ENCODE measurements at places on chromosomes 7 and 10.

DNA sequence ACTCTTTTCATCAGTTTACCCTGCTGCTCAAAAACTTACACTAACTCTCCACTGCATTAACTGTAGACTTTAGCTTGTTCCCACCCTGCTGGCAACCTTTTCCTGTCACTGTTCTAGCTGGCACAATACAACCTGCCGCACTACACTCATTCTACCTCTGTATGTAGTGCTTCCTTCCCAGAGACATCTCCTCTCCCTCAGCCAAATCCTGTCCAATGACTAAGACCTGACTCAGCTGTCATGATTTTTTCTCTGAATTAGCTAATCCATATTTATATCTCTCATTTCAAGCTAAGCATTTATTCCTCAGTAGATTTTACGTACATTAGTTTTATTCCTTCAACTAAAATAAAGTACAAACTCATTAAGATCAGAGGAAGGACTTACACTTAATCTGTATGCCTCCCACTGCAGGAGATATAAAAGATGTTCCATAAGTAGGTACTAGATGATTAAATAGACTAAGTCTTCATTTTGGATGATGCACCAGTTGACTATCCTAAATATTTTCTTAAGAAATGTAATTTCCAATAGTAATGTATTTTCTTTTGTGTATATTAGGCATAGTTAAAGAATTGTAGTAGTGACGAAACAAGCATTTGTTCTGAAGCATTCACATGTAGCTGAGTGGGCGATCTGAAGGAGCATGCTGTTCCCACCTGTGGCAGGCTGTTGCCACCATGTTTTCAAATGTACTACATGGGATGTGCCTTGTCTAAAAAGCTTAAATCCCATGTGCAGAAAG, 189.1 kb downstream of the SKAP2 start:
- no peak for DNase-seq

DNA sequence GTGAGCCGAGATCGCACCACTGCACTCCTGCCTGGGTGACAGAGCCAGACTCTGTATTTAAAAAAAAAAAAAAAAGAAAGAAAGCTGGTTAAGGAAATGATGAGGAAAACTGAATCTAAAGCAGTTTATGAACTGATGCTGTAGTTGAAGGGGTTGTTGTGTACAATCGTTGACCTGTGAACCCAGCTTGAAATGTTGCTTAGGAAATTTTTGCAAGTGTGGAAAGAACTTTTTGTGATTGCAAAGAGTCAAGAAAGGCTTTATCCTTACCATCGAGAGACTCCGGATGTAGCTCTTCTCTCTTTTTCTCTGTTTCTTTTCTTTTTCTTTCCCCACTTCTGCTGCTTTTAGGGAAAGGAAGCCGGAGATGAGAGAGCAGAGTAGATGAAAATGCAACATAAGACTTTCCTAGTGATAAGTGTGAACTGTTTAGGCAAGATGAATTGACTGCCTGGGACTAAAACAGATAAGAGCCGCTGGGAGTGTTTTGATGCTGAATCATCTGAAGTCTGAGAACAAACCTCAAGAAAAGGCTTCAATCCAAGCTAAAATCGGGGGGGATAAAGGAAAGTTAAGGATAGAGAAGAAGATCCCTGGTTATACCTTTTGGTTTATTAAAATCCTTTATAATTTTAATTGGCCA, 69.0 kb downstream of the TAF3 start:
- peak; percentile 64 for DNase-seq

GRCh38 chr7:129670656-129671055, 59.1 kb downstream of the NRF1 start:
- peak; percentile 49 for DNase-seq

DNA sequence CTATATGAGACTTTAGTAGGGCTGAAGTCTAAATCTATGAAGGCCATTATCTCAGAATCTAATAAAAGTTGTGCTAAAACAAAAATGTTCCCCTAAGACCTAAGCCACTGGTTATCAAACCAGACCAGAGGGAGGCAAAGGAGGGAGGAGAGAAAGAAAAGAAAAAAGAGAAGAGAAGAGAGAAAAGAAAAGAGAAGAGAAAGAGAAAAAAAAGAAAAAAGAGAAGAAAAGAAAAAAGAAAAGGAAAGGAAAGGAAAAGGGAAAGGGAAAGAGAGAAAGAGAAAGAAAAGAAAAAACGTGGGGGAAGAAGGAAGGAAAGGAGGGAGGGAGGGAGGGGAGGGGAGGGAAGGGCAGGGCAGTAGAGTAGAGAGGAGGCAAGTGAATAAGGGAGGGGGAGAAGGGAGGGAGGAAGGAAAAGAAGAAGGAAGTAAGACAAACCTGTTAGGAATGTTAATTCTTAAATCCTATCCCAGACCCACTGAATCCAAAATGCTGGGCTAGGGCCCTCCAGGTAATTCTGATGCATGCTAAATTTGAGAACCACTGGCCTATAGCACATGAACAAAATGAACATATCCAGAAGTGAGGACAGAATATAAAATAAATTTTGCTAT, 98.9 kb downstream of the TPK1 start:
- no peak for DNase-seq

GRCh38 chr7:116687801-116688201, 15.8 kb downstream of the MET start:
- peak; percentile 65 for DNase-seq

GRCh38 chr10:89425000-89425399, 10.6 kb downstream of the IFIT5 start:
- no peak for DNase-seq

- DNase-seq = no peak
These were observed 68.1 kb upstream of the PAPSS2 start for GRCh38 chr10:87591589-87591886.

GRCh38 chr7:72058579-72058978, 353.6 kb downstream of the CALN1 start:
- DNase-seq = no peak

DNA sequence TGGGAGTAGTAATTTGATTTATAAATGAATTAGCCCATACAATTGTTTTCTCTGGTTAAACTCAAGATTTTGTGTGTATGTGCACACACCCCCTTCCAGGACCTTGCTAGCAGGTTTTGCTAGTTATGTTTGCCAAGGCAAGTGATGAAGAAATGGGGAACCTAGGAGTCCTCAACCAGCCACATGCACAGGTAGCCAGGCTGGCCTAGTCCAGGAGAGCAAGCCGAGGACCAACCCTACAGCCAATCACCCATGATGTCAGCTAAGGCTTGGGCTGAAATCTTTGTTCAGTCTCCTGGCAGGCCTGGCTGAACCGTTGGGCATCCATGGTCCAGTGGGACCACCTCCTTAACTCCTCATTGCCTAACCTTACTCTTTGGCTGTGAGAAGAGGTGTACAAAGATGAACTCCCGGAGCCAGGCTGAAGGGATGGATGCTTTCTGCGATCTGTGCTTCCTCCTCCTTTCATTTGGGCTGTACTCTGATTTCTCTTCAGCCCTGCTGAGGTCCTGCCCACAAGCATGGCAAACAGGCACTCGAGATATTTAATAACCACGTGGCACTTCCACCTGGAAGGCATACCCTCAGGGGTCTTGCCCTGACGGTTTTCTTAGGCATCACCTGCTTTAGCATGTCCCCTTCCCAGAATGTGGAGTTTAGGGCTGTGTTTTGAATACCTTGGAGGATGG, 22.1 kb downstream of the HNRNPA2B1 start:
- no peak for DNase-seq

DNA sequence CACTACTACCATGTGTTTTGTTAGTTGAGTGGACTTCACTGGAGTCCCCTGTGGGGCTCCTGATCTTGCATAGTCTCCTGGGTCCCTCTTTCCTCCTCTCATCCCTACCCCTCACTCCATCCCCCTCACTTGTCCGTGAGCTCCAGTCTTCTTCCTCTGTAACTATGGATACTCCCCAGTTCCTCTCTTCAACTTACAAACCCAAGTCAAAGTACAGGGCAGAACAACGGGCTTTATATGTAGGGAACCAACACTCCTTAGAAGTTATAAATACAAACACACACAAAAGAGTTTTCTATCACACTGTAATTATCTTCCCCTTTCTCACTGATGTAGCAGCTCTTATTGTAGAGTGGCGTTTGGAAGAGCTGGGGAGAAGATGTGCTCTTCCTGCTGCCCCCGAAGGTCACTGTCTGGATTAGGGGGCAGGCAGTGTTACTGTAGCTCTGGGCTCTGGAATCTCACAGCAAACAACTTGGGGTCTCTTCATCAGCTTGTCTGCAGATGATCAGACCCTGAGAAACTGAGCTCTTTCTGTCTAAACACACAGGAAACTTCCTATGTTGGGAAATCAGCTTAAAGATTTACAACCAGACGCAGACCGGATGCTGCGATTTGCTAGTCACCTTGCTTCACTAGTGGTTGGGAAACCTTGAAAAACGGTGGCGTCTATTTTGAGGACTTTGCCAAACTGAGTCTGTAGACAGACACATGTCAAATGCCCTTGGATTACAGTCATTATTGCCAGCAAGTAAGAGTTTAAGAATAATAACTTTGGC, 13.6 kb downstream of the SNX10 start:
- DNase-seq = no peak

- DNase-seq = no peak
These were observed 193.4 kb upstream of the ZNF32 start for GRCh38 chr10:43842072-43842471.

Data from cardiac fibroblast (primary cell).